Stomach (tissue), 19 donors: ENCODE measurements at places on chromosomes 6 and 20. TPM values are rescaled to one million over a fixed set of nuclear protein-coding genes. Genes with fewer than 3 reads are reported as not detected.

DEFB126 gene
- not detected for total RNA-seq

MYT1 gene
- not detected for total RNA-seq

KIF6 gene
- not detected for total RNA-seq

SIGLEC1 gene
- 9.1 TPM for total RNA-seq

DNA sequence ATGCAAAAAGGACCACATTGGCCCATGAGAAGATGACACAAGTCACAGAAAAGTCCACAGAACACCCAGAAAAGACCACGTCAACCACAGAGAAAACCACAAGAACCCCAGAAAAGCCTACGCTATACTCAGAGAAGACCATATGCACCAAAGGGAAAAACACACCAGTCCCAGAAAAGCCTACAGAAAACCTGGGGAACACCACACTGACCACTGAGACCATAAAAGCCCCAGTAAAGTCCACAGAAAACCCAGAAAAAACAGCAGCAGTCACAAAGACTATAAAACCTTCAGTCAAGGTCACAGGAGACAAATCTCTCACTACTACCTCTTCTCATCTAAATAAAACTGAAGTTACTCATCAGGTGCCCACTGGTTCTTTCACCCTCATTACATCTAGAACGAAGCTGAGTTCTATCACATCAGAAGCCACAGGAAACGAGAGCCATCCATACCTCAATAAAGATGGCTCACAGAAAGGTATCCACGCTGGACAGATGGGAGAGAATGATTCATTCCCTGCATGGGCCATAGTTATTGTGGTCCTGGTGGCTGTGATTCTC, 11.2 kb downstream of the MUCL3 start:
- DNase-seq, result no peak

DNA sequence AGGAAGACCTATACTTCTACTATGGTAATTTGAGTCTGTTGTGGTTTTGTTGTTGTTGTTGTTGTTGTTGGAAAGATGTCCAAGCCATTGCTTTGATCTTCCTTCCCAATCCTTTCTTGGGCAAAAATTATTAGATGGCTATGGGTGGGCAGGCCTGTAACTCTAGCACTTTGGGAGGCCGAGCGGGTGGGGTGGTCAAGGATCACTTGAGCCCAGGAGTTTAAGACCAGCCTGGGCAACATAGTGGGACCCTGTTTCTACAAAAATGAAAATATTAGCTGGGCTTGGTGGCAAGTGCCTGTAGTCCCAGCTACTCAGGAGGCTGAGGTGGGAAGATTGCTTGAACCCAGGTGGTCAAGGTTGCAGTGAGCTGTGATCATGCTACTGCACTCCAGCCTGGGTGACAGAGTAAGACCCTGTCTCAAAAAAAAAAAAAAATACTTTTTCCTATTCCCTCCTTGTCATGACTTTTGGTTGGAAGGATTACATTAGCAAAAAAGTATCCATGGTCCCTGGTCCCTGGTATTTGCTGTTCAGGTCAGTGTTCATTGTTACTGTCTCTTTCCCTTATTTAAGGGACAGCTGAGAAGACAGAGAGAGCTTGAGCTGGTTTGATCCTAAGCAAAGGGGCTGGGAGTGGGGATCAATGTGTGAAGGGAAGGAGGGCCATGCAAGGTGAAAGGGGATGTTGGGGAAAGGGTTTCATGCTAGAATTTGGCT, 11.7 kb downstream of the NEU1 start:
- DNase-seq, result no peak

DNA sequence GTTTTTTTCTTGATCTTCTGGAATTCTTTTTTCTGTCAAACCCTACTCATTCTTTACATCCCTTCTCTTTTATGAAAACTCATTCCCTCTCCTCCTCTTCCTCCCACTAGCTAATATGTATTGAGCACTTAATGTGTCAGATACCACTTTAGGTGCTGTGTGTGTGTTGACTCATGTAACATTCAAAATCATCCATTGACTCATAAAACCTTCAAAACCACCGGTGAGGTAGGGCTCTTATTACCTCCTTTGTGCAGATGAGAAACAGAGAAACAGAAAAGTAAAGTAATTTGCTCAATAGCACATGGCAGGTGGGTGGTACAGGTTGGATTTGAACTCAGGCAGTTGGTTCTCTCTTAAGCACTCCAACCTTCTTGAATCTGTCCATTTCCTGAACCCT, 136.3 kb upstream of the NEDD9 start:
- DNase-seq, result no peak

DNA sequence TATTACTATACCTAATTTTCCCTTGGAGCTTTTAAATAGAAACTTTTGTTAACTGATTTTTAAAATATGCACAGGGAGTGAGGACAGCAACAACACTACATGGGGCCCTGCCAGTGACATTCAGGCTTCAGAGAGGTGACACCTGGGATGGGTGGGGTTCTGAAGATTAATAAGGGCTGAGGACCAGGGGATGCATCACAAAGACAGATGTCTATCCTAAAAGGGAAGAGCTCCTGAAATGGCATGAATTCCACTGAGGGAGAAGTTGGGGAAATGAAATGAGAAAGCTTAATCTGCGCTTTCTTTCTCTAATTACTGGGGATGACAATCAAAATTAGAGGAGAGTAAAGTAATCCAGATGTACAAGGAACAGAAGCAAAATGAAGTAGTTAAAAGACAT, 162.8 kb downstream of the BTBD9 start:
- DNase-seq, result no peak

DNA sequence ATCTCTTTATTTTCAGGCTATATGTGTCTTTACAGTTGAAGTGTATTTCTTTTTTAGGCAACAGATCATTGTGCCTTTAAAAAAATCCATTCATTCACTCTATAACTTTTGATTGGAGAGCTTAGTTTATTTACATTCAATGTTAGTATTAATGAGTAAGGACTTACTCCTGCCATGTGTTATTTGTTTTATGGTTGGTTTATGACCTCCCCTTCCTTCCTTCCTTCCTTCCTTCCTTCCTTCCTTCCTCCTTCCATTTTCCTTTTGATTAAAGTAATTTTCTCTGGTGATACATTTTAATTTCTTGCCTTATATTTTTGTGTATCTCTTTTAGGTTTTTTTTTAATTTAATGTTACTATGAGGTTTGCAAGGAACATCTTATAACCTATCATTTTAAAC, 1005.3 kb upstream of the EPHA7 start:
- DNase-seq, result no peak

GRCh38 chr20:32924781-32925180, 66.1 kb downstream of the EFCAB8 start:
- peak; percentile 11 for DNase-seq

GRCh38 chr20:60352596-60352995, 394.4 kb downstream of the CDH26 start:
- DNase-seq, result no peak

GRCh38 chr6:56734335-56734734, 91.6 kb upstream of the DST start:
- no peak for DNase-seq

GRCh38 chr20:59042151-59042795, at the start of gene PRELID3B:
TSS of gene PRELID3B (minus strand) at chr20:59042786. CDS start at chr20:59042730, 56 bp downstream.
- no peak for DNase-seq

DNA sequence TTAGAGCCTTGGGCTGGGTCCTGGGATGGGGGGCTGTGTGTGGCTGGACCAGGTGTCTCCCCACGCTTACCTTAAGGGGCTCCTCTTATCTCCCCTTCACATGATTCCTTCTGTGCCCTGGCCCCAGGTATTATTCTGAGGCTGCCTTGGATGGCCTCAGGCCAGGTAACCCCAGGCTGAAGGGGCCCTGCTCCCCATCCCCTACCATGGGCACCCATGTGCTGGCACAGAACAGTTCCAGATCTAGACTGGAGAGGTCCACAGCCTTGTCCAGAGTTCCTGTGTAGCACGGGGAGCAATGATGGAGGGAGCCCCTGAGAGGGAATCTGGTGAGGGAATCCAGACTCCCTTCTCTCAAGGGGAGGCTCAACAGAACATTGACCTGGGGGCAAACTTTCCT, 32.1 kb downstream of the MOCS1 start:
- DNase-seq, result no peak

DNA sequence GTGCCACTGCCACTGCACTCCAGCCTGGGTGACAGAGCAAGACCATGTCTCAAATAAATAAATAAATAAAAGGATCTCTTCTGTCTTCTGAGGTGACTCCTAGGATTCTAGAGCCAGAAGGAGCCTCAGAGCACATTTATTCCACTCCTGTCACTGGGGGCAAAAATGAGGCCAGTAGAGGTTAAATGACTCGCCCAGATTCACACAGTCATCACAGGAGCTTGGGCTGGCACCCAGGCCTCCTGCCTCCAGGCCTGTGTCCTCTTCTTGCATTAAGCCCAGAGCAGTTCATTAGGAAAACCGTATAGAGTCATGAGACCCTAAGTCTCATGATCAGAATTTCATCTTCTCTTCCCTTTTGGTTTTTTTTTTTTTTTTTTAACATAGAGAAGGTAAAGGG, 243.3 kb downstream of the NRN1 start:
- no peak for DNase-seq

GRCh38 chr6:9292975-9293374, 857.6 kb upstream of the SLC35B3 start:
- peak; percentile 5 for DNase-seq

- DNase-seq, result no peak
Observed at GRCh38 chr6:101830501-101831031, 437.1 kb downstream of the GRIK2 start.

GRCh38 chr20:6061544-6061943, 7.7 kb upstream of the LRRN4 start:
- no peak for DNase-seq

GRCh38 chr6:69756907-69757306, 39.9 kb downstream of the LMBRD1 start:
- no peak for DNase-seq

DNA sequence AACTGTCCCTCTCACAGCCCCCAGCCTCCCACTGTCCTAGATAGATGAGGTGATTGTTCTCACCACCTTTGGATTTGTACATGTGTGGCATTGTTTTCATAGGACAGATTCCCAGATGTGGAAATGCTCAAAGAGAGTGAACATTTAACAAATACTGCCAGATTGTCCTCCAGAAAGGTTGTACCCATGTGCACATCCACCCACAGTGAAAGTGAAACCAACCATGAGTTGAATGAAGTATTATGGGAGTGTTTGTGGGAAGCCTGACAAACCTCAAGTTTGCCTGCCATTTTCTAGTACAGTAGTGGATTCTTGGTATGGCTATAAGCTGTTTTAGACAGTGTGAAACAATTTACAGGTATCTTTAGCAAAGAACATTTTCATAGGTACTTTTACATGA, 42.7 kb downstream of the ANKRD6 start:
- no peak for DNase-seq
